ENCODE measurements at places on chromosomes 1 and 21.
A peak's percentile ranks its signal among the peaks of the same experiment; 100 is the strongest.

DNA sequence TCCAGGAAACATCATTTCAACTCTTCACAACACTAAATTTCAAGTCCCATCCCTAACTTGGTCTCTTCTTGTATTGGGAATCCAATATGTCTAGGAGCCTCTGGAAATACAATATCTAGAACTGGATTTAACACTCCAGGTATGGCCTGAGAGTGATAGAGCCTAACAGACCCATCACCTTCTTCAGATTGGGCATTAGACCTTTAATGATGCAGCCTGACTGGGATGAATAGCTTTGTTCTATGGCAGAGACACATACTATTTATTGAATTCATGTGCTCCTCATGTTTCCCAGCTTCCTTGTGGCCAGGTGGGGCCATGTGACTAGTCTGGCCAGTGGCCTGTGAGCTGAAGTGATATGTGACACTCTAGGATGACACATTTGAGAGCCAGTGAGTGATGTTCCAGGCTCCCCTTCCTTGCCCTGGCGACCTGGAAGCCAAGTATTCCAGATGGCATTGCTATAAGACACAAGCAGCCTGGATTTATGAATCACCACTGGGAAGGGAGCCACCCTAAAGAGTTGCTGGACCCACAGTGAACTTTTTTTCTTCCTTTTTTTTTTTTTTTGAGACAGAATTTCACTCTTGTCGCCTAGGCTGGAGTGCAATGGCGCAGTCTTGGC is 31.0 kb upstream of the POU3F1 start:
- DNase-seq, result no peak

DNA sequence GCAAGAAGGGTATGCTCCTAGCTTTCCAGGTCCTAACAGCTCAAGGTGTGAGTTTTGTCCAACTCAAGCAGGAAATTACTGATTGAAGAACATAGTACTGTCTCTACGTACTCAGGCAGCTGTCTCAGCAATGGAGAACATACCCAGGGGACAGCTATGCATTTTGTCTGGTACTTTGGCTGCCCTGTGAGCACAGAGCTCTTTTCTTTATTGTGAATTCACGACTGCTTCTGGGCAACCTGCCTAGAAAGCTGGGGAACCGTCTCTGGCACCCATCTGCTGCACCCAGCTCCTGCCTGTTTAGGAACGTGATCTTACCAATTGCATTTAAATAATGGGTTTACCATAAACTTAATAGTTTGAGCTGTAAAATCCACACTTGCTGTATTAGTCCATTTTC is 258.1 kb downstream of the HHAT start:
- no peak for DNase-seq

- DNase-seq, result peak; percentile 97
Observed at GRCh38 chr1:179025125-179025974, at the start of gene FAM20B. FAM20B (plus strand) TSS chr1:179025894; CDS start chr1:179043848, 17,954 bp downstream.

DNA sequence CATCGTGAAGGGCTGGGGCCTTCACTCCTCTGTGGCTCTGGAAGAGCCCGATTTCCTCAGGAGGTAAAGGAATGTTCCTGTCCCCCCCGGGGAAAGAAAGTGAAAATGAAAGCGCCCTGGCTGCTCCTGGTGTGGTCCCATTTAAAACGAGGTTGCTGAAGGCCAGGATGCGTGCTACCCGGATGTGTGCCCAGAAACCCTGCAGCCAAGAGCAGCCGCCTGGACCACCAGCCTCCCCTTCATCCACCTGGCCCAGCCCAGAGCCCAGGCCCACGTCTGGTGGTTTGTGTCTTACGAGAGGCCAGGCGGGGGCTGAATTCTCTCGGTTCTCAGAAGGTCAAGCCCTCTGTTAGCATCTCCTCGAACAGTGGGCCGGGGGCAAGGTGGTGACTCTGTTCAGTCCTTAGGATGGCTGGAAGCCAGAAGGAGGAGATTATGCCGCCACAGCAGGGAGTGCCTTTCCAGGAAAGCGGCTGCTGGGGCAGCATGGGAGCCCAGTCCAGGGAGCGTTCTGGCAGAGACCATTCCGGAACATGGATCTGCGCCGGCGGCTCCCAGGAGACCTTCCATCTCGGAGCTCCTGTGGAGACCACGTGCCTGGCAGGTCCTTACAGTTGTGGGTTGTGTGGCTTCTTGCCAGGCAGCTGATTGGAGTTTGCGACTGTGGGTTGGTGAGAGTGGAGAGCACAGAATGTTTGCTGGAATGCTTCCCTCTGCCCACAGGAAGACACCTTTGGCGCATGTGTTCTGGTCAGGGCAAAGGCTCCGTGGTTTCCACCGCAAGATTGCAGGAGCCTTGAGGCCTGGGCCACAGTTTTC is 1.4 kb downstream of the GUK1 start:
- no peak for DNase-seq

- no peak for DNase-seq
Observed at GRCh38 chr1:30516485-30516858, 206.9 kb downstream of the MATN1 start.

DNA sequence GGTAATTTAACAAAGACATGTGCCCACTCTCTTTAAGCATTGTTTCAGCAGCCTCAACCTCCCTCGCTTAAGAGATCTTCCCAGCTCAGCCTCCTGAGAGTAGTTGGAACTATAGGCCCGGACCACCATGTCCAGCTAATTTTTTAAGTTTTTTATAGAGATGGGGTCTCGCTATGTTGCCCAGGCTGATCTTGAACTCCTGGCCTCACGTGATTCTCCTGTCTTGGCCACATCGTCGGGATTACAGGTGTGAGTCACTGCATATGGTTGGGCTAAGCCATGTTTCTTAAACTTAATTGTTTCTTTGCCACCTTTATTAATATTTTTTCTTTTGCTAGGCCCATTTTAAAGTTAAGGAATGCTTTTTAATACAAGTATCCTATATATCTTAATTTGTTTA is 18.6 kb upstream of the AGPAT3 start:
- no peak for DNase-seq

DNA sequence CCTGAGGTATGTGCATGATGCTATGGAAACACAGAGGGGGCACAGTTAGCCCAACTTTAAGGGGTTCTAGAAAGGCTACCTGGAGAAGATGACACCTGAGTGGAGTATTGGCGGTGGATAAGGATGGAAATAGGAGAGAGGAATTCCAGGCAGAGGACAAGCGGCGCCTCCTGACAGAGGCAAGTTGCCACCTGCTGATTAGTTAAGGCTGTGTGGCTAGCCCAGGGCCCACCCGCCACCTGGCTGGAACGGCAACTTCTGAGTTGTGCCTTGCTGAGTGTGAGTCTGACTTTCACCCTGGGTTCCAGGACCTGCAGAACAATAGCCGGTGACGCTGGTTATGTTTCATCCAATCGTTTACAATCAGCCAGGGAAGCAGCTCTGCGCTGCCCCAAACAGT is 126.9 kb upstream of the LMO4 start:
- no peak for DNase-seq

DNA sequence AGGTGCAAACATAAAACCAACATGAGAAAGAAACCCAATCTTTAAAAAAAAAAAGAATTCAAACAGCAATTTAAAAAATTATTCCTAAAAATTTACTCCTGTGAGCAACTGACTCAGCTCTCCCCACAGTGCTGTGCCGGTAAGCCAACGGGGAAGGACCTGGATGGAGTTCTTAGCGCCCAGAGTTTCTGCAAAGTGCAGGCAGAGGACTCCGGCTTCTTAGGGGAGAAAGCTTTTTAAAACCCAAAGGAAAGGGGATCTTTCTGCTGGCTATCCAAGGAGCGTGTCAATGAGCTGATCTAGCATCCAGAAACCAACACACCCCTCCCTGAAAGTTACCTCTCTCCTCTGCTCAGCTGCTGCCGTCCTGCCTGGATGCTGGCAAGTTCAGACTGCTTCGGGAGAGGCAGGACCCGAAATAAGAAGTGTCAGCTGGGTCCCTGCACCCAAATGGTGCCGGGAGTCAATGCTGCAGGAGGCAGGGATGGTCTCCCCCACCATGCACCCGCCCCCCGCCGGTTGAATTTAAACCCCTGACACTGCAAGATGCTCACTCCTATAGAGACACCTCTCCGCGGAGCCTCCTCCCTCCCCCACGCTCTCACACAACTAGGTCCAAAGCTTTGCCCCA is 32.2 kb upstream of the H6PD start:
- DNase-seq, result no peak

- DNase-seq, result no peak
Observed at GRCh38 chr1:77642196-77642595, 40.3 kb downstream of the ZZZ3 start.

- no peak for DNase-seq
Observed at GRCh38 chr1:56686169-56686568, 41.1 kb downstream of the PRKAA2 start.

- no peak for DNase-seq
Observed at GRCh38 chr1:94180650-94181049, 56.7 kb downstream of the ARHGAP29 start.

DNA sequence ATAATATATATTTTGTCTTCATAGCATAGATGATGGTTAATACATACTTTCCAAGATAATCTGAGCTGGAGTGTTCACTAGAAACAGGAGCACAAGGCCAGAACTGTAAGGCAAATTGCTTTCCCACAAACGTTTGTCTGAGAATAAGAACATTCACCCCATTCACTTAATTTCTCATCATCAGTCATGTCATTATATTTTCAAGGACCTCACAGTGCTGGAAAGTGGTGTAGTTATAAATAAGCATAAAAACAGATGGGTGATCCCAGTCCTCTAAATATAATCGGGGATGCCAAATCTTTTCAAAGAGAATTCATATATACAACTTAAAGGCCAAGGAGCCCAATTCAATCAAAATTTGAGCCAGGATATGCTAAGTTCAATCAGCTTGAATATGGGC is 8.4 kb downstream of the PRRX1 start:
- no peak for DNase-seq

DNA sequence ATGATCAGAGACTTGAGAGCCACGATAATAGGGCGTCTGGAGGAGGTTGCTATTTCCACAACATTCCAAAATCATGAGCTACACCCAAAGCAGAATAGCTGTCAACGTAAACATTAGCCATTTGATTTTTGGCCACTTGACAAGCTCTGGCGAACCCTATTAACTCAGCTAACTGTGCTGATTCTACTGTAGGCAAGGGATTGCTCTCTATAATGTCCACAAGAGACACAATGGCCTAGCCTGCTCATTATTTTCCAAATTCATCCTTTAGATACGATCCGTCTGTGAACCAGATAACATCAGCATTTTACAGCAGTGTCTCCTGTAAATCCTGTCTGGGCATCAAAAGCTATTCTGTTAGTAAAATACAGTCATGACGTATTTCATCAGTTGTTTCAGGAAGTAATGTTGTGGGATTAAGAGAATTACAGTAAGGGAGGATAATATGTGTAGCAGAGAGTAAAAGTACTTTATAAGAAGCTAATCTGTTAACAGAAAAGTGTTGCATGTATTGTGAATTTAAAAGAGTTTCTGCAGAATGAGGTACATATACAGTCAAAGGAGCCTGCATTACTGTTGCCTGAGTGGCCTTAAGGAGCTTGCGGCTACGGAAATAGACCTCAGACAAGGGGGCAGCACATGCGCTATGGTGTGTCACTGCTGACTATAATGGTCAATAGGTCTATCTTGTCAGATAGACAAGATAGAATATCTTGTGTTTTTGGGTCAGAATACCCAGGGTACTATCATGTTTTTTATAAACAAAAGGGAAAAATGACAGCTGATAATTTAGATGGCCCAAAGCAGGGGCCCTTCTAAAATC is 44.9 kb upstream of the TINAGL1 start:
- DNase-seq, result no peak

GRCh38 chr1:98086796-98087441 is 166.1 kb upstream of the DPYD start:
- DNase-seq, result no peak

DNA sequence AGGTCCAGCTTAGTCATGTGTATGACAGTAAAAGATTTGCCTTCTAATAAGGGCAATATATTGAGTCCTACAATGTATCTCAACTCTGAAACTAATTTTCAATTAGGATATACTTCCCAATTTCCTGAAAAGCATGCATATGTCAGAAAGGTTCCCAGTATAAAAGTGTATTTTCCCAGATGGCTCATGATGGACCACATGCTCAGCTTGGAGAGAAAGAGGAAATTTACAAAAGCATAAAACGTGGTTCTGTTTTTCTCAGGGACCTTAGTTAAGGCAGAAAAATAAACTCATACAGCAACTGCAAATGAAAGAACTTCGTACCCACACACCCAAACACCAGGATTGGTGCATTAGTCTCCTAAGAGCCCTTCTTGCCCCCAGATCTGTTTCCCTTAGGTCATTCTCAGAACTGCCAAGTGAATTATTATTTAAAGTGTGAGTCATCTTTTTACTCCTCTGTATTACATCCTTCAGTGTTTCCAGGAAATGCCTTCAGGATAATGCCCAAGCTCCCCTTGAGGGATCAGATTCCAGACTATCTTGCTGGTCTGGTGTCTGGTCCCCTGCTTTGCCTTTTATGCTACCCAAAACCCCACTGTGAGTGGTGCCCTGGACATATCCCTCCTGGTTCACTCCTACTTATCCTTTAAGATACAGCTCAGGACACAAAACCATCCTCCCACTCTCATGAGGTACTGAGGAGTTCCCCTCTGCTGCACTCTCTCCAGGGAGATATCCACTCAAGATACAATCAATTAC is 57.4 kb downstream of the SSX2IP start:
- DNase-seq, result peak; percentile 59

DNA sequence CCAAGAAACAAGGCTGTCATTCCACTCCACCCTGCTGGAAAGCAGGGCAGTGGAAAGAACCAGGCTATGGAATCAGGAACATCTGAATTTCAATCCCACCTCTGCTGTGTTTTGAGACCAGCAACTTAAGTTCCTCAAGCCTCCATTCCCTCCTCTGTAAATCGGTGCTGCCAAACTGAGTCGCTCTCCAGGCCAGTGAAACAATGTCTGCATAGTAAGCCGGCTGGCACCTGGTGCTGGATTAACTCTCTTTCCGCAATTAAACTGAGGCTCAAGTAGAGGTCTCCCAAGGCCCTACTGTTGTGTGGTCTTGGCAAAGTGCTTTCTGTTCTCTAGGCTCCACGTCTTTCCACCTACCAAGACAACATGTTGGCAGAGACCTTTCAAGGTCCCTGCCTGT is 65.3 kb downstream of the SSBP3 start:
- no peak for DNase-seq

Data from cardiac muscle cell (in vitro differentiated cells and primary cell).